Endothelial cell (in vitro differentiated cells): ENCODE measurements at places on chromosomes 4 and X.

GRCh38 chrX:94633237-94633636, 959.2 kb downstream of the FAM133A start:
- H3K4me1 ChIP-seq = no peaks in the 10 kb centered on the region
- no peaks in the 10 kb centered on the region for H3K27me3 ChIP-seq
- no peak overlapping the region for H3K4me3 ChIP-seq
- H3K36me3 ChIP-seq = peaks cover 7% of the 10 kb centered on the region
- DNase-seq = no peak

DNA sequence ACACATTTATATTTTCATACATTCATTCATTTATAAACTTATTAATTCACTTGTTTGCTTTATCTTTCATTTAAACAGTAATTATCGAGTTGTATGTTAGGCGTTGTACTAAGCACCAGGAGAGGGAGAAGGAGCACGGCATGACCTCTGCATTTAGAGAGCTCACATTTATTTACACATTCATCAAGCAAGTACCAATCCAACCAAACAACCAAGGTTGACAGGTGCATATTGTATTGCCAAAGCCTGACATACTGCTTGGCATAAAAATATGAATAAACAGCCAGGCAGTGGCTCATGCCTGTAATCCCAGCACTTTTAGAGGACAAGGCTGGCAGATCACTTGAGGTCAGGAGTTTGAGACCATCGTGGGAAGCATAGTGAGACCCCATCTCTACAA, 37.0 kb upstream of the CLNK start:
- no peak overlapping the region for H3K27ac ChIP-seq
- H3K27me3 ChIP-seq = peaks cover 2% of the 10 kb centered on the region
- H3K4me3 ChIP-seq = no peak overlapping the region
- no peak for DNase-seq
- H3K4me1 ChIP-seq = peaks cover 4% of the 10 kb centered on the region
- H3K36me3 ChIP-seq = no peaks in the 10 kb centered on the region

GRCh38 chr4:150679018-150679764, 97.2 kb downstream of the MAB21L2 start:
- no peak overlapping the region for H3K27ac ChIP-seq
- H3K36me3 ChIP-seq = no peaks in the 10 kb centered on the region
- no peak overlapping the region for H3K4me3 ChIP-seq
- no peaks in the 10 kb centered on the region for H3K27me3 ChIP-seq

- no peaks in the 10 kb centered on the region for H3K36me3 ChIP-seq
- H3K27me3 ChIP-seq = no peaks in the 10 kb centered on the region
- no peak for DNase-seq
- H3K4me1 ChIP-seq = peaks cover 10% of the 10 kb centered on the region
Measured at GRCh38 chr4:112053825-112054350, 91.4 kb upstream of the FAM241A start.

GRCh38 chr4:47061435-47061834, 30.1 kb downstream of the GABRB1 start:
- H3K27ac ChIP-seq = no peak overlapping the region
- H3K4me3 ChIP-seq = no peak overlapping the region
- H3K36me3 ChIP-seq = no peaks in the 10 kb centered on the region

- H3K27me3 ChIP-seq = peaks cover 4% of the 10 kb centered on the region
- H3K36me3 ChIP-seq = no peaks in the 10 kb centered on the region
- H3K4me1 ChIP-seq = peaks cover 2% of the 10 kb centered on the region
- no peak overlapping the region for H3K27ac ChIP-seq
- no peak for DNase-seq
Measured at GRCh38 chr4:47010912-47011446, 17.6 kb upstream of the GABRA4 start.

DNA sequence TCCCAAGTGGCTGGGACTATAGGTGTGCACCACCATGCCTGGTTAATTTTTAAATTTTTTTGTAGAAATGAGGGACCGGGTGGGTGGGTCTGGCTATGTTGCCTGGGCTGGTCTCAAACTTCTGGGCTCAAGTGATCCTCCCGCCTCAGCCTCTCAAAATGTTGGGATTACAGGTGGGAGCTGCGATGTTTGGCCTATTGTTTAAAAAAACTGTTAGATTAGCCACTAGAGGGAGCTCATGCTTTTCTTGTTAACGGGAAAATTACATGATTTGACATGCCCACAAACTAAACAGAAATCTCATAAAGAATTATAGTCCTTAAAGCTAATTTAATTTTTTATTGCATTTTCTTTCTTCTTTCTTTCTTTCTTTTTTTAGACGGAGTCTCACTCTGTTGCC, 5.0 kb upstream of the SDAD1 start:
- DNase-seq = no peak
- peaks cover 3% of the 10 kb centered on the region for H3K36me3 ChIP-seq
- H3K27me3 ChIP-seq = no peaks in the 10 kb centered on the region
- peaks cover 10% of the 10 kb centered on the region for H3K4me1 ChIP-seq
- no peak overlapping the region for H3K4me3 ChIP-seq
- H3K27ac ChIP-seq = no peak overlapping the region

GRCh38 chr4:156201050-156201449, 247.4 kb upstream of the CTSO start:
- H3K27ac ChIP-seq = no peak overlapping the region
- no peak overlapping the region for H3K4me3 ChIP-seq
- H3K36me3 ChIP-seq = no peaks in the 10 kb centered on the region
- no peaks in the 10 kb centered on the region for H3K4me1 ChIP-seq
- no peaks in the 10 kb centered on the region for H3K27me3 ChIP-seq

GRCh38 chr4:75432683-75433082, 81.5 kb downstream of the RCHY1 start:
- H3K27ac ChIP-seq = no peak overlapping the region
- no peaks in the 10 kb centered on the region for H3K27me3 ChIP-seq
- peak; percentile 12 for DNase-seq
- no peaks in the 10 kb centered on the region for H3K36me3 ChIP-seq
- H3K4me3 ChIP-seq = no peak overlapping the region

GRCh38 chr4:130172156-130172555, 1076.2 kb downstream of the C4orf33 start:
- no peaks in the 10 kb centered on the region for H3K36me3 ChIP-seq
- H3K4me1 ChIP-seq = no peaks in the 10 kb centered on the region
- no peak for DNase-seq

GRCh38 chr4:44522761-44523445, 74.3 kb upstream of the KCTD8 start:
- H3K27ac ChIP-seq = no peak overlapping the region
- no peaks in the 10 kb centered on the region for H3K36me3 ChIP-seq
- H3K4me3 ChIP-seq = no peak overlapping the region

GRCh38 chr4:73948990-73949706, 32.7 kb downstream of the PF4 start:
- no peak for DNase-seq
- no peak overlapping the region for H3K4me3 ChIP-seq
- H3K36me3 ChIP-seq = no peaks in the 10 kb centered on the region
- H3K27ac ChIP-seq = no peak overlapping the region
- peaks cover 2% of the 10 kb centered on the region for H3K27me3 ChIP-seq
- H3K4me1 ChIP-seq = peaks cover 5% of the 10 kb centered on the region

GRCh38 chr4:1980561-1981041, 28.2 kb downstream of the NELFA start:
- no peak overlapping the region for H3K4me3 ChIP-seq
- H3K36me3 ChIP-seq = peaks cover 14% of the 10 kb centered on the region
- H3K4me1 ChIP-seq = no peaks in the 10 kb centered on the region

DNA sequence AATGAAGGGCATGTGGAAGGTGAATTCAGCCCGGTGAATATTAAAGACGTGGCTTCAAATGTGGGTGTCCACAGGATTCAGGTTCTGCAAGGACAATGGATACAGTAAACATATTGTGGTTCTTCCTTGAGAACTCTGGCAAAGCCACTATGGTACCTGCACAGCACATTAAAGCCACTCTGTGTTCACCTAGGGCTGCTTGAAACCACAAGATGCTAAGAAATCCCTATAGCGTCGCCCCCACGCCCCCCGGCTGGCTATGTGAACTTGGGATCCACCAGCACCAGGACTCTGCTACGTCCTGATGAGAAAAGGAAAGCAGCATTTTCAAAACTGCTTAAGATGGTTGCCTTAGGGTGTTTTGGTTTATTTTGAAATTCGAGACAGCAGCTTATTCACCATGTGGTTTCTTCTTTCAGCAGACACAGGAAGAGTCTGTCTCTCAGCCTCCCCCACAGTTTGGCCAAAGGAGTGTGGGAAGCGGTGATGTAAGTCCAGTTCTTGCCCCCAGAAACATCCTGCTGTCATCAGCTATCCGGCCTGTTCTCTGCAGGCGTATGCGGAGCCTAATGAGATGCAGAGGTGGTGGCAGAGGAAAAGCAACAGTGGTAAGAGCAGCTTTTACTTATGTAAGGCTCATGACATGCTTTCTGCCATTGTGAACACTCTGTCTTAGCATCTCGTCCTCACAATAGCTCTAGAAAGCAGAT, 111.5 kb downstream of the AFAP1 start:
- DNase-seq = no peak
- H3K36me3 ChIP-seq = peaks cover 30% of the 10 kb centered on the region
- H3K4me1 ChIP-seq = peaks cover 24% of the 10 kb centered on the region
- H3K27me3 ChIP-seq = peaks cover 4% of the 10 kb centered on the region

- no peaks in the 10 kb centered on the region for H3K36me3 ChIP-seq
- H3K4me1 ChIP-seq = no peaks in the 10 kb centered on the region
- H3K27me3 ChIP-seq = no peaks in the 10 kb centered on the region
- H3K27ac ChIP-seq = no peak overlapping the region
- no peak overlapping the region for H3K4me3 ChIP-seq
Measured at GRCh38 chr4:46211406-46211805, 87.6 kb upstream of the GABRG1 start.

- DNase-seq = no peak
- H3K27me3 ChIP-seq = no peaks in the 10 kb centered on the region
- H3K27ac ChIP-seq = no peak overlapping the region
- H3K4me3 ChIP-seq = no peak overlapping the region
Measured at GRCh38 chrX:122586831-122587230, 597.2 kb upstream of the GRIA3 start.

GRCh38 chr4:32135642-32136041, 1415.5 kb downstream of the PCDH7 start:
- DNase-seq = no peak
- no peaks in the 10 kb centered on the region for H3K36me3 ChIP-seq
- H3K27me3 ChIP-seq = no peaks in the 10 kb centered on the region
- H3K27ac ChIP-seq = no peak overlapping the region

DNA sequence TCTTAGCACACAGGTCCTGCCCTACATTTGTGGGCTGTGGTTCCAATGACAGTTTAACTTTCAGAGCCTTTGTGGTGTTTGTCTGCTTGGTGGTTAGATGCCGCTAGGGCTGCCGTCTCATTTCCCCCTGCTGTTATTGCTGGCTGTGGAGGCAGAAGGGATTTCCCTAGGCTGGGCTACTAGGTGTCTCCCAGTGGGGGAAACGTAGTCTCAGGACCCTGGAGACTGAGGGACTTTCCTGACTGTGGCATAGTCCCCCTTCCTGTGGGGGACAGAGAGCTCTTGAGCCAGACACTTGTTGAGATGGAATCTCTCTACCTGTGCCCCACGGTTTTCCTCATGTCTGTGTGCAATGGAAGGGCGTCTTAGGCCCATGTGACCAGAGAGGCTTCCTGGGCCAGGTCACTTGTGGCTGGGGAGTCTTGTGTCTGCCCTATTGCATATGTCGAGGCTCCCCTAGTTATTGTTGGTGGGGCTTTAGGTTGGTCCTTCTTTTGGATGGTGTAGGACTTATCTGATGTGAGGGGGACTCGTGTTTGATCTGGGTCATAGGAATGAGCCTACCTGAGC, 68.2 kb downstream of the ARHGAP10 start:
- H3K27ac ChIP-seq = no peak overlapping the region
- H3K36me3 ChIP-seq = no peaks in the 10 kb centered on the region
- H3K27me3 ChIP-seq = peaks cover 4% of the 10 kb centered on the region

DNA sequence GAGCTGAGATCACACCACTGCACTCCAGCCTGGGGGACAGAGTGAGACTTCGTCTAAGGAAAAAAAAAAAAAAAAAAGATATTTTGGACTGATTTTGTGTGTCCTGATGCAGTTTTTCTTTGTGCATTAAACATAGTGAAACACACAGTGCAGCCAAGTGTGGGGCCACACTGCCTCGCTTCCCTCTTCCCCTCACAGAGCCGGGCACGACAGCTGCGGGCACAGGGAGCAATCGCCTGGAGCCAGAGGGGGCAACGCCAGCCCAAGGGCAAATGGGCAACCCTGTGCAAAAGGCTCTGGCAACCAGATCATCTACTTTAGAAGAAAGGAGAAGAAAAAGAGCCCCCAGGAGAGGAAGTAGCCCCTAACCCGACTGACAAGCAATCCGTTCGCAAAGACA, 13.5 kb upstream of the CCNQ start:
- H3K36me3 ChIP-seq = no peaks in the 10 kb centered on the region
- peaks cover 3% of the 10 kb centered on the region for H3K4me1 ChIP-seq
- H3K4me3 ChIP-seq = no peak overlapping the region
- H3K27me3 ChIP-seq = peaks cover 11% of the 10 kb centered on the region

DNA sequence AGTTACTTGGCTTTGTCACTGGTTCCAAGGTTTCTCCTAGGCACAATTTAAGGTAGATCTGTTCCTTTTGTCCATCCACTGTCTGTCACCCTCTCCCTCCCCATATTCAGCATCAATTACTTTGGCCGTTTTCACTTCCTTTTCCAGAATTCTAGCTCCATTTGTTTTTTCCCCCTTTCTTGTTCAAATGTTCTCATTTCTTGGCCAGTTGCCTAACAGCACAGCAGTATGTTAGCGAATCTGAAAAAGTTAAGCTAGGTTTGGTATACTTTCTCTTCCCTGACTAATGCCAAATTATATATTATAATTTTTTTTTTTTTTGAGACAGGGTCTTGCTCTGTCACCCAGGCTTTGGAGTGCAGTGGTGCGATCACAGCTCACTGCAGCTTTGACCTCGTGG, 409.1 kb upstream of the TEX13C start:
- no peak overlapping the region for H3K27ac ChIP-seq
- H3K36me3 ChIP-seq = no peaks in the 10 kb centered on the region
- no peak overlapping the region for H3K4me3 ChIP-seq
- peaks cover 1% of the 10 kb centered on the region for H3K27me3 ChIP-seq
- DNase-seq = no peak

GRCh38 chr4:174122705-174123104, 160.8 kb downstream of the FBXO8 start:
- no peak overlapping the region for H3K27ac ChIP-seq
- no peaks in the 10 kb centered on the region for H3K27me3 ChIP-seq
- no peak overlapping the region for H3K4me3 ChIP-seq
- DNase-seq = no peak

DNA sequence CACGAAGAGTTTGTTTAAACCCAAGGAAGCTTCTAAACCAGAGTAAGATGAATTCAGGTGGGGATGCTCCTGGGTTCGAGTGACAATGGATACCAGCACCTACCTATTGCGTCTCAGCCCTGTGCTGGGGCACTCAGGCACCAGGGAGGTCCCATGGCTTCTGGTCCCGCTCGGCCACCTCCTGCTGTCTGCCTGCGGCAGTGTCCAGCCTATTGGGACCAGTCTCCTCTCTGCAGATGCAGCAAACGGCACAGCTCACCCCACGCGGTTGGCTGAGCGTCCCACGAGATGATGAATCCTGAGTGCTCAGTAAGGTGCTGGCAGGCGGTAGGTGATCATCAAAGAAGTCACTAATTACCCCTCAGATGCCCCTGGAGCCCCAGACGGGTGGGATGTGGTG, 75.2 kb downstream of the ACOX3 start:
- peaks cover 7% of the 10 kb centered on the region for H3K36me3 ChIP-seq
- H3K27me3 ChIP-seq = peaks cover 4% of the 10 kb centered on the region
- no peaks in the 10 kb centered on the region for H3K4me1 ChIP-seq
